ENCODE measurements at places on chromosomes 12 and 14.

DNA sequence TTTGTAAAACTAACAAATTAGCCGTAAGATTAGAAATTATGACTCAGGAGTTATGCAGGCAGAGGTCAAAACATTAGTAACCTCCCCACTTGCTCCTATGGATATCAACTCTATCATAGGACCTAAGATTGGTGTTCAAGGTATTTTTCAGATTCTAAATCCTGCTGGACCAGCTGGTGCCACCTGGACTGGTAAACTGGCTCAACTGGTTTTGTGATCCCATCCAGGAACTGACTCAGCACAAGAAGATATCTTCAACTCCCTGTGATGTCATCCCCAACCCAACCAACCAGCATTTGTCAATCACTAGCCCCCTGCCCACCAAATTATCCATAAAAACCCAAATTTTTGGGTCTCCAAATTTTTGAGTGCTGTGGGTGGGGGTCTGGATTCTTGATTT is 98.1 kb upstream of the OR4E1 start:
- no peak for DNase-seq

DNA sequence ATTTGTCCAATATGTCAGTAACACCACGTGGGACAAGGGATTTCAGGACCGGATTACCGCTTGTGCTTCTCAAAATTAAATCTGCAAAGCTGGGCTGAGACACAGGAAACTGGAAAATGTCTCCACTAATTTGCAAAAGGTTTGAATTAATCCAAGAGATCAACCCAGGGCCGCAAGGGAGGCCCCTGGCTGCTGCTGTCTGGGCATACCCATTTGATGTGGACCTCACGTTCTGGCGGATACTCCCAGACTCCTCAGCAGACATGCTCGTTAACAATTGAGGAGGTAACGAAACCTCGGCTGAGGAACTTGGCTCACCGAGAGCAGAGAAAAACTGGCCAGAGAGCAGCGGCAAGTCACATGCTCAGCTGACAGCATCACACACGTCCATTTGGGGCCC is 180.6 kb downstream of the SLC15A4 start:
- no peak for DNase-seq

DNA sequence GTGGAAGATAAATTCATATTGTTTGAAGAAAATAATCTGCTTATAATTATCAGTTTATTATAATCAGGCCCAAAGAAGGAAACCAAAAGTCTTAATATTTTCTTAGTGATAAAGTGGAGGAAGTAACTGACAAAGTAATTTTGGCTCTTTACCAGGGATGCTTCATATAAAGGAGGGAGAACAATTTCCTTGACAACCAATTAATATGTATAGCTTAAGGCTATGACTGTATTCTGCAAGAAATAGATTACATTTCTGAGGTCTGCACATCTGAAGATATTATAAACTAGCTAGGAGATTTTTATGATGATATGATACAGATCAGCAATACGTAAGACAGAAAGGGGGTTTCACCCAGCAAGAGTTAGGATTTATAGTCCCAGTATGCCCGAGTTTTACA is 90.8 kb downstream of the BICD1 start:
- DNase-seq = no peak

DNA sequence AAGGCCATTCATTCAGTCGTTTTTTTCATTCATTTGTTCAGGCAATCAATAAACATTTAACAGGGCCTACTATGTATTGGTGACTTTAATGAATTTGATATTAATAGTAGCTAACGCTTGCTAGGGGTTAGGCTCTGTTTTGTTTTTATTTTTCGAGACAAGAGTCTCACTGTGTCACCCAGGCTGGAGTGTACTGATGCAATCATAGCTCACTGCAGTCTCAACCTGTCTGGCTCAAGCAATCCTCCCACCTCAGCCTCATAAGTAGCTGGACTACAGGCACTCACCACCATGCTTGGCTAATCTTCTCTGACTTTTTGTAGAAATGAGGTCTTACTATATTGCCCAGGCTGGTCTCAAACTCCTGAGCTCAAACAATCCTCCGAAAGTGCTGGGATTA is 25.6 kb upstream of the MED13L start:
- no peak for DNase-seq

DNA sequence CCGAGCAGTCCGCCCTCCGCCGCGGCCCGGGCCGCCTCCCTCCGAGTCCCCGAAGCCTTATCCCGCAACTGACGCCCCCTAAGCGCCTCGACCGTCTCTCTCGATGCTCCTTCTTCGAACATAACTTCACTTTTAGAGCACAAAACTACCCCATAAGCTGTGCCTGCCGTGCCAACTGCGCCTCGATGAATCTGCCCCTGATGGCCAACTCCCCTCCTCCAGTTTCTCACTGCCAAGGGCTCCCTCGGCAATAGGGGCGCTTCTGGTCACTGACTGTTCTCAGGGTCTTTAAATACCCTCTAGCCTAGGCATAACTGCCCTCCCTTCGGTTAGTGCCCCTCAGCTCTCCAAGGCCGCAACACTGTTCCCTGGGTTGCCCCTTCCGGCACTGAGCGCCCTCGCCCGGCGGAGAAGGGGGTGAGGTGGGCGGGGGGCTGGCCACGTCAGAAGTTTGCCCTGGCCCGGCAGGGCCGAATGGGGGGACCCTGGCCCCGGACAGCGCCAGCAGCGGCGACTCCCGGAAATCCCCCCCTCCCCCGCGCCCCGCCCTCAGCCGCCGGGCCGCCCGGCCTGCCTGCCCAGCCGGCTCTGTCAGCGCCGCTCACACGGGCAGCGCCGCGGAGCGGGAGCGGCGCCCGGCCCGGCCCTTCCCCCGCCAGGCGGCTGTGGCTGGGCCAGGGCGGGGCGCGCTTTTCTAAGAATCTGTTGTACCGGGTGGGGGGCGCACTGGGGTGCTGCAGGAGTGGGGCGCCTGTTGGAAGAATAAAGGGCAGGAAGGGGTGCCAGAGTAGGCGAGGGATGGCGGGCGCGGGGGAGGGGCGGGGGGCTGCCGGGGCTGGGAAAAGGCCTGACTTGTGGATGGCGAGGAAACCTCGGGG is 10.6 kb downstream of the RARG start:
- DNase-seq = peak; percentile 73

- DNase-seq = no peak
Measured at GRCh38 chr12:119573086-119573485, 20.5 kb upstream of the TMEM233 start.

- no peak for DNase-seq
Measured at GRCh38 chr12:4701395-4702190, 18.6 kb upstream of the GALNT8 start.

- DNase-seq = peak; percentile 78
Measured at GRCh38 chr14:42224053-42224888, 617.6 kb downstream of the LRFN5 start.

DNA sequence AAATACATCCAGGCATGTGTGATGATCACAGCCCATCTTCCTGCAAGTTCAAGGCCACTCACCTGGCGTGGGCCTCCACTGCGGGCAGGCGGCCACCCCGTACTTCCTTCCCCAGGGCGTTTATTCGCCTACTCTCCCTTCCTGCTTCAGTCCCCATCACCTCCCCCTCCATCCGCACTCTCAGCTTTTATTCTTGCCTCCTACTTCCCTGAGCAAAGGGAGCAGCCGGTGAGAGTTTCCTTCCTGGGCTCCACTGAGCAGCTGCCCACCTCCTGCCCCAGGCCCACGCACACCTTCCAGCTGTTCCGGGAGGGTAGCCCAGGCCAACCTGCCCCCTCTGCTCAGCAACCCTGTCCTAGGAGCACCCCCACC is 4.1 kb downstream of the CYP46A1 start:
- DNase-seq = no peak

Data from cardiac muscle cell (in vitro differentiated cells and primary cell).